ENCODE measurements at places on chromosomes 12 and 14.
A peak's percentile ranks its signal among the peaks of the same experiment; 100 is the strongest.

GRCh38 chr12:117025481-117026151, 73.6 kb downstream of the TESC start:
- peak; percentile 14 for DNase-seq

DNA sequence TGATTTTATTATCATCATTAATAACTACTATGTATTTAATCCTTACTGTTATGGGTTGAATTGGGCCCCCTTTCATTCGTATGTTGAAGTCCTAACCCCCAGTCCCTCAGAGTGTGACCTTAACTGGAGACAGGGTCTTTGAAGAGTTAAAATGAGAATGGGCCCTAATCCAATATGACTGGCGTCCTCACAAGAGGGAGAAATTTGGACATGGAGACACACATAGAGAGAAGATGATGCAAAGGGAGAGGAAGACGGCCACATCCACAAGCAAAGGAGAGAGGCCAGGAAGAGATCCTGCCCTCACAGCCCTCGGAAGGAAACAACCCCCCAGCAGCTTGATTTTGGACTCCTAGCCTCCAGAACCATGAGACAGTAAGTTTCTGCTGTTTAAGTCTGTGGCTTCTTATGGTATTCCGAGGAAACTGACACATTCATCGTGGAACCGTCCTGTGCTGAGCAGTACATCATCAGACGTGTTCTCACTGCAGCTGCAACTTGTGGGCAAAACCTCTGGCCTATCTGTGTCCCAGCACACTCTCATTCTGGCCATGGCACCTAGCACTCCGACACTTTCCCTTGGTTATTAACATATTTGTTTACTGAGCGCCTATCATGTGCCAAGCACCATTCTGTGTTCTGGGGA, 127.6 kb downstream of the SLC38A6 start:
- DNase-seq, result no peak

- DNase-seq, result no peak
These were observed 825 bp upstream of the CCDC85C start for GRCh38 chr14:99604766-99605298.

DNA sequence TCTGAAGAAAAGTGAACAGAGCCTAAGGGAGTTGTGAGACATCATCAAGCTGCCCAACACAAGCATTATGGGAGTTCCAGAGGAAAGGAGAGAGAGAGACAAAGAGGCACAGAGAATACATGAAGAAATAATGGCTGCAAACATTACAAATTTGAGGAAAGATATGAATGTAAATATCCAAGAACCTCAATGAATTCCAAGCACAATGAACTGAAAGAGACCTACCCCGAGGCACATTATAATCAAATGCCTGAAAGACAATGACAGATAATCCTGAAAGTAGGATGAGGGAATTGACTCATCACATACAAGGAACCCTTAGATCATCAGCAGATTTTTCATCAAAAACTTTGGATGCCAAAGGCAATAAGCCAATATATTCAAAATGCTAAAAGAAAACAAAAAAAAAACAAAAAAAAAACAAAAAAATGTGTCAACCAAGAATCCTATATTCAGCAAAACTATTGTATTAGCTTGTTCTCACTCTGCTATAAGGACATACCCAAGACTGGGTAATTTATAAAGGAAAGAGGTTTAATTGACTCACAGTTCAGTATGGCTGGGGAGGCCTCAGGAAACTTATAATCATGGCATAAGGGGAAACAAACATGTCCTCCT, 37.8 kb downstream of the BCL2L14 start:
- DNase-seq, result no peak

- DNase-seq, result no peak
These were observed 178.9 kb upstream of the NRXN3 start for GRCh38 chr14:77991128-77991772.

DNA sequence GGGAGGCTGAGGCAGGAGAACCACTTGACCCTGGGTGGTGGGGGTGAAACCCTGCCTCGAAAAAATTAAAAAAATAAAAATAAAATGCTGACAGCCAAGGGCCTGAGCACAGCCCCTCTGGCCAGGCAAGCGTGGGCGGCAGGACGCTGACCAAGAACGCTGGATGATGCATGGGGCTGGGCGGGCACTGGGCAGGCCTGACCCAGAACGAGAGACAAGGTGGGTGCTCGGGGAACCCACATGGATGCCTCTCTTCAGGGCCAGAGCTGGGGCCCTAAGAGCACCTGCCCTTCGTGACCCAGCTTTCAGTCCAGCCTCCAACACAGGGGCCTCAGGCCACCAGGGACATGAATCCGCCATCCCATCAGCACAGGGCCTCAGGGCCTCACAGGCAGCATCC, 11.3 kb downstream of the GALNT9 start:
- no peak for DNase-seq

- no peak for DNase-seq
These were observed 23.7 kb downstream of the SPRING1 start for GRCh38 chr12:116714175-116714574.

DNA sequence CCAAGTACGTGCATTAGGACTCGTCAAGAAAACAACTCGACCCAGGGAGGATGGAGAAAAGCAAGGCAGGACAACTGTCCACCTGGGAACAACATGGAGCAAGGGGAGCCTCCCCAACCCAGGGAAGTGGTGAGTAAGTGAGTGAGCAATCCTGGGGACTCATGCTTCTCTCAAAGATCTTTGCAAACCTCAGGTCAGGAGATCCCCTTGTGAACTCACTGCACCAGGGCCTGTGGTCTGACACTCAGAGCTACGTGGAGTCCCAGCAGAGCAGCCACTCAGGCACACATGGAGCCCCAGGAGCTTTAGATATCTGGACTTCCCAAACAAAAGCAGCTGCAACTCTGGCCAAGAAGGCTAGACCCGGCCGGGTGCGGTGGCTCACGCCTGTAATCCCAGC, 12.2 kb upstream of the OR5AU1 start:
- no peak for DNase-seq

GRCh38 chr12:130765186-130765659, 49.1 kb upstream of the RIMBP2 start:
- DNase-seq, result no peak

DNA sequence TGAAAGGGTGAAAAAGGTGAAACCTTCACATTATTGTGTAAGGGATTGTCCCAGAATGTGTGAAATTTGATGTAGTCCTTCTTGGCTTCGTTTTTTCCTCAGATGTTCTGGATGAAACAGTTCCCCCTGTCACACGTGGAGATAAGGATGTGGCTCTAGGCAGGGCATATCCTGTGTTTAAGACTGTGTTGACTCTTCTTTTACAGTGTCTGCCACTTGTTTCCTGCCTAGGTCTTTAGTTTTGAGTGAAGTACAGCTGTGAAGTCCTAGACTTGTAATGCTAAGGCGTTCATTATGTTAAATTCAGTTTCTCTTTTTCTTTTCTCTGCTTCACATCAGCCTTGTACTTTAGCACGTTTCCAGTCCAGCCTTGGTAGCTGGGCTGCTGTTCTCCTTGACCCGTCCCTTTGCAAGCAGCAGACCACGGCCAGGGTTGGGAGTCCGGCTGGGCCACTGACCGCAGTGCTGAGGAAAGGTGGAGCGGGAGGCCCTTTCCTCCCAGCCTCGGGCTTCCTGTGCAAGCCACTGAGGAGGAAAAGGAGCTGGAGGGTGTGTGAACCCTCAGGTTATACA, 59.1 kb downstream of the RASSF3 start:
- peak; percentile 55 for DNase-seq

DNA sequence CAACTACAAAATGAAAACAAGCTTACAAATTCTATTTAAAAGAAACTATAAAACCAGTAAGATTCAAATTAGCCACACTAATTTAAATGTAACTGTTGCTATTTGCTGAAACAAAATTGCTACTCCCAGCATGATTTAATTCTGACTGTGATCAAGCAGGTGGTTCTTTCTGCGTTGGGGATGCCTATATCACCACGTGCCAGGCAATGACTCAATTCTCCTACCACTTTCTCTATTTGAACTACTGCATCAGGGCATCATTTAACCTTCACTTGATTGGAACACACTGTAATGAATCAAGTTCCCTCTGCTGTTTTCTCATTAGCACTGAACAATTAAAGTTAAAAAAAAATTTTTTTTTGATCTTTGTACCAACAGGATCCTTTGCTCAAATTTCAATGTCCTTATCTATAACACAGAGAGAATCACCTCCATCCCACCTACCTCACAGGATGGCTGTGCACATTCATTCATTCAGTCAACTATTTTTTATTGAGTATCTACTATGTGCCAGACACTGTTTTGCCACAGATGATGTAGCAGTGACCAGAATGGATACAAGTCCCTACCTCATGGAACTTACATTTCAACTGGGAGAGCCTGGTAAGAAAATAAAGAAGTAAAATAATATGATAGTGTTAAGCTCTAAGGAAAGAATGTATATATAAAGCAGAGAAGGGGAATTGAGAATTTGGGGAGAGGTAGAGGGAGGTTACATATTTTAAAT, 8.0 kb upstream of the ACTN1 start:
- no peak for DNase-seq

GRCh38 chr12:28939427-28939826, 209.7 kb upstream of the FAR2 start:
- no peak for DNase-seq

DNA sequence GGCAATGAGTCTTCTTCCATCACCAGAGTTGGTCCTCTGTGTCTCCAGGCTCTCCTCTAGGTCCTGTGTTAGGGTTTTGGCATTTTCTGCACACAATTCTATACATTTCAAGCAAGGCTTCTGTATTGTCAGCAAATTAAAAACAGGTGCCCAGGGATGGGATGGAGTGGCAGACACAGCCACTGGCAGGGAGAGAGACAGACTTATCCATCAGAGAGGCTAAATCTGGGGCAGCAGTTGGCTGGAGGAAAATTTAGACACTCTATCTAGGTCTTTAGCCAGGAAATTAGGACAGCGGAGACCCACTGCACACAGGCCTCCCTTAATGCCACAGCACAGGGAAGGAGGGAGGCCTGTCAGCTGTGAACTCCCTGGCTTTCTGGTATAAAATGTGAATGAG, 20.2 kb downstream of the PLEKHD1 start:
- no peak for DNase-seq
